ENCODE measurements at places on chromosomes 11 and 22.

DNA sequence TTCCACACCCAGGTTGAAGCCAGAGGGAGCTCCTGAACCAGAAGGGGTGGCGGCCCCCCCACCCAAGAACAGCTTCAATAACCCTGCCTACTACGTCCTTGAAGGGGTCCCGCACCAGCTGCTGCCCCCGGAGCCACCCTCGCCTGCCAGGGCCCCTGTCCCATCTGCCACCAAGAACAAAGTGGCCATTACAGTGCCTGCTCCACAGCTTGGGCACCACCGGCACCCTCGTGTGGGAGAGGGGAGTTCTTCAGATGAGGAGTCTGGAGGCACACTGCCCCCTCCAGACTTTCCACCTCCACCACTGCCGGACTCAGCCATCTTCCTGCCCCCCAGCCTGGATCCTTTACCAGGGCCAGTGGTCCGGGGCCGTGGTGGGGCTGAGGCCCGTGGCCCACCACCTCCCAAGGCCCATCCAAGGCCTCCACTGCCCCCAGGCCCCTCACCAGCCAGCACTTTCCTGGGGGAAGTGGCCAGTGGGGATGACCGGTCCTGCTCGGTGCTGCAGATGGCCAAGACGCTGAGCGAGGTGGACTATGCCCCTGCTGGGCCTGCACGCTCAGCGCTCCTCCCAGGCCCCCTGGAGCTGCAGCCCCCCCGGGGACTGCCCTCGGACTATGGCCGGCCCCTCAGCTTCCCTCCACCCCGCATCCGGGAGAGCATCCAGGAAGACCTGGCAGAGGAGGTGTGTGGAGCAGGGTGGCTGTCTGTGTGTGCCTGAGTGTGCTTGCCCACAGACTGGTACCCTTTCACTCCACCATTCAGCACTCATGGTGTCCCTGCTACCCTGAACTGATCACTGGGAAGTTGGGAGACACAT lies 6.7 kb downstream of the PHOX2A start:
- DNase-seq: peak; percentile 53

DNA sequence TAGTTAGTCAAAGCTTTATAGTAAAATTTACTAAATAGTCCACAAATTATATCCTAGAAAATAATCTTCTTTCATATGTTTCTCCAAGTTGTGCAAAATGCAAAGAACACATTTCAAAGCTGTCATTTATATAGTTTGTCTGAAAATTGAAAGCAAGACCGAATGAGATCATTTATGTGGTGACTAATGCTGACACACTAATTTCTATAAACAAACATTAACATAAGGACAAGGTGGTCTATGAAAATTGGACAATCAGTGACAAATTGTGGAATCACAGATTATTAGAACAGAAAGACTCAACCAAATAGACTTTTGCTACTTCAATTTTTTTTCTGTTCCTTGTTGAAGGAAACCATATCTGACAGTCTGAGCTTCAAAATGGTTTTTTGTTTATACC lies 1056.1 kb downstream of the LRRC4C start:
- no peak for DNase-seq

DNA sequence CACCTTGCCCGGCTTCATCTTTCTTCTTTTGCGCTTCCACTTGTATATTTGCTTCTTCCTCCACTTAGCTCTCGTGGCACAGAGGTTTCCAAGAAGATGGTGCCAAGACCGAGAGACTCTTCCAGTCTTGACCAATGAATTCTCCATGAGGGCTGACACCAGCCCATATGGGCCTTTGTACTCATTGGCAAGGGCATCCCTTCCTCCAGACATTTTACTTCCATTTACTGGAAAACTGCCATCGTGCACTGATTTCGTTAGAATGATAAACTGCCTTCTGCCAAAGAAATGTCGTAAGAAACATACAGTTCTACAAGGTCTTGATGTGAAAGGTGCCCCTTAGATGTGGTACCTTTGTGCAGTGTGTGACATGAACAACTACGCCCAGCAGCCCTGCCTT lies 4.7 kb upstream of the MIEF1 start:
- no peak for DNase-seq

- no peak for DNase-seq
Measured at GRCh38 chr11:9862981-9863380, 199.1 kb downstream of the SWAP70 start.

- no peak for DNase-seq
Measured at GRCh38 chr11:122584670-122585069, 70.9 kb upstream of the UBASH3B start.

DNA sequence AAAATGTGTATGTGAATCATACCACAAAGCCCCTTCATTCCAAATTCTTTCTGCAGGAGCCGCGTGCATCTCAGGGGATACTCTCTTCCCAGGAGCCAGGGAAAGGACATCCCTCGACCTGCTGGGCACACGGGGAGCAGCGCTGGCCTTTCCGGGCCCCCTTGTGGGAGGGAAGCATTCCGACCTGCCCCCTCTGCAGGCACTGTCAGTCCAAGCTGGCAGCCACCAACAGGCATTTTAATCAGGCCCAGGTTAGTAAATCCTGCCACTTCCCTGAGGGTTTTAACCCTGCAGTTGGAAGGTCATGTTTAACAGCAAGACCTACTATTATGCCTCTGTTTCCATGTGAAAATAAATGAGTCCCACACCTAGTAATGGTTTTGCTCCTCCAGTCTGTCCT lies 391.5 kb downstream of the SHANK2 start:
- DNase-seq: no peak

DNA sequence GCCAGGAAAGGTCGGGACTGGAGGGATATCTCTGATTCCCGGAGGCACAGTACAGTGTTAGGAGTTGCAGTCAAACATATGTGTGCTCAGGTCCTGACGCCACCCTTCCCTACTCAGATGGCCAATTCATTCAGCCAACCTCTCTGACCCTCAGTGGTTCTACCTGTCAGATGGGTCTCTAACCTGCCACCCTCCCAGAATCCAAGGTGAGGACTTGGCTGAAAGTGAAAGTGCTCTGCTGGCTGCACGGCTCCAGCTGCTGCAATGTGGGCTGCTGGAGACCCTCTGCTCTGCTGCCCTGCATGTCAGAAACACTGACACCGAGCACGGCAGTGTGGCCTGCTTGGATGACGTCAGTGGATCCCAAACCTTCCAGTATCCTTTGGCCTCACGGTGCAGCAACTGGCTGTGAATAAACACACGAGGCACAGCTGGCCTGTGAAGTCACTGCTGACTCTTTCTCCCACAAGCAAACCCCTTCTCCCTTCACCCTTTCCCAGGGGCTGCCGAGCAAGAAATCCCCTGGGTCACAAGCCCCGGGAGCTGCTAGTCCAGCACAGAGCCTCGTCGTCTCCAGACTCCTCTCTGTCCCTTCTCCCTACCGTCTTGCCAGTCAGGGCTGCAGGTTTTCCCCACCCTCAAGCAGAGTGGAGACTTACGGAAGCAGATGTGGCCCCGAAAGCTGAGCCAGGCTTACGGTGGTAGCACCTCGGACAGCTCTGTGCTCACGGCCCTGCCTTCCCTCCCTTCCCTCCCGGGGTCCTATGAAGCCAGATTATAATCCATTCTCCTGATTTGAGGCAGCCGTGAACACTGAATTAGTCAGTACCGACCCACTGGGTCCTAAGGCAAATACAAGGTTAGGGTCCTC lies 24.3 kb downstream of the KIAA0930 start:
- DNase-seq: no peak

- DNase-seq: no peak
Measured at GRCh38 chr11:59708537-59708936, 5.1 kb downstream of the OR10V1 start.

DNA sequence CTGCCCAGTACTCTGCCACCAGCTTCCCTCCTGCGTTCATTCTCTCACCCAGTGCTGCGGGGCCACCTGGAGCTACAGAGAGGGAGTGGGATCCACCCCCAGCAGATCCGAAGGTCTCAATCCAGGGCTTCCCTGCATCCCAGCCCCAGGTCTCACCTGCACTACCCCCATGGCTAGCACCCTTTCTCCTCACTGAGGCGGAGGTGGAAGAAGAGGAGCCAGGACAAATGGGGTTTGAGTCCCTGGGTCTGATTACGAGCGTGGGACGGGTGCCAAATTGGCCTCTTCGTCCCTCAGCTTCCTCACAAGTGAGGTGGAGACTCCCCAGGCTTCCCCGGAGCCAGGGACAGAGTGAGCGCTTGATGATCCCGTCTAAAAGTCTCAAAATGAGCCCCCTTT lies 64.2 kb downstream of the NFAM1 start:
- no peak for DNase-seq

DNA sequence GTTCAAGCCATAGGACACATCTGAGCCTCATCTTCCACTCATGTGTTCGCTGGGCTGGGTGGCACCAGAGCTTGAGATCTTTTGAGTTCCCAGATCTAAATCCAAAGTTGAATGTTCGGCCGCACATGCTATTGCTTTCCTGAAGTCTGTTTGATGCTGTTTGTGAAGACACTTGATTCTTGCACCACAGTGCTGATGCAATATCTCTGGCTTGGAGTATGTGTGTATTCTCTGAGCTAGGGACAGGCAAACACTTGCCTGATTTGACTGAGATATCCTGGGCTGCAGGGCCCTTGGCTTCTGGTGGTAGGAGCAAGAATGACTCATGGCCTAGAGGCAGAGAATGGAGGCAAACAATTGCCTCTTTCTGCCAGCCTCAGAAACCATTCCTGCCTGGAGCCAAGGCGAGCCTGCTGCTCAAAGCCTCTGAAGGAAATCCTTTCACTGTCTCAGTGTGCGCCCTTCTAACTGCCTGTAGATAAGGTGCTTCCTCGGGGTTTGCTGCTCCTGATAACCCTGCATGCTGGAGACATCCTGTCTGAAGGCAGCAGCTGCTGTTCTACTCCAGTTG lies 73.0 kb downstream of the CYB5R2 start:
- no peak for DNase-seq

GRCh38 chr22:40325315-40325714 lies 21.0 kb upstream of the ADSL start:
- DNase-seq: peak; percentile 78

- DNase-seq: no peak
Measured at GRCh38 chr11:123233280-123233974, 38.4 kb upstream of the CLMP start.

DNA sequence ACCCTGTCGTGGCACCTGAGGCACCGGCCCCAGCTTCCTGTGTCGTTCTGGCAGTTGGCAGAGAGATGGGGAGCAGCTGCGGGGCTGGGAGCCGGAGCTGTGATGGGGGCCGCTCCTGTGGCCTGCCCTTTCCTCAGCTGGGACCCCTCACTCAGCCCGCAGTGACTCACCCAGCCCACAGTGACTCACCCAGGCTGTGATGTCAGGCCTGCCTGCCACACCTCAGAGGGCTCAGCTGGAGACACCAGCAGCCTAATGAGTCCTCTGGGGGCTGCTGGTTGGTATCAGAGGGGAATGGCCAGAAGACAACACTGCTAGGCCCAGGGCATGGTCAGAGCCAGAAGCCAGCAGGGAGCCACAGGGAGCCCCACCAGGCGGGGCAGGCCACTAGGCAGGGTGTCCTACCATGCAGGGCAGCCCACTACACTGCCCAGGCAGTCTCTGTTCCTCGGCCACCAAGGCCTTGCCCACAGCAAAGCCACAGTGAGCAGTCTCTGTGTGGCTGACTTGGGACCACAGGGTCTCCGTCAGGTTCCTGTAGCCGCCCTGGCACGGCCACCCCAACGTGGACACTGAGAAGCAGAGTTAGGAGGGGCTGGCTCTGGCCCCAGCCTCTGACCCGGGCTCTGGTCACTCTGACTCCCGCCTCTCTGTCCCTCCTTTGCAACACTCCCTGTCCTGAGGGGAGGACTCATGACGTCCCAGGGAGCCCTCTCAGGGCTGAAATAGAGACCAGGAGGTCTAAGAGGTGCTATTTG lies 4.2 kb upstream of the FXYD2 start:
- peak; percentile 93 for DNase-seq

DNA sequence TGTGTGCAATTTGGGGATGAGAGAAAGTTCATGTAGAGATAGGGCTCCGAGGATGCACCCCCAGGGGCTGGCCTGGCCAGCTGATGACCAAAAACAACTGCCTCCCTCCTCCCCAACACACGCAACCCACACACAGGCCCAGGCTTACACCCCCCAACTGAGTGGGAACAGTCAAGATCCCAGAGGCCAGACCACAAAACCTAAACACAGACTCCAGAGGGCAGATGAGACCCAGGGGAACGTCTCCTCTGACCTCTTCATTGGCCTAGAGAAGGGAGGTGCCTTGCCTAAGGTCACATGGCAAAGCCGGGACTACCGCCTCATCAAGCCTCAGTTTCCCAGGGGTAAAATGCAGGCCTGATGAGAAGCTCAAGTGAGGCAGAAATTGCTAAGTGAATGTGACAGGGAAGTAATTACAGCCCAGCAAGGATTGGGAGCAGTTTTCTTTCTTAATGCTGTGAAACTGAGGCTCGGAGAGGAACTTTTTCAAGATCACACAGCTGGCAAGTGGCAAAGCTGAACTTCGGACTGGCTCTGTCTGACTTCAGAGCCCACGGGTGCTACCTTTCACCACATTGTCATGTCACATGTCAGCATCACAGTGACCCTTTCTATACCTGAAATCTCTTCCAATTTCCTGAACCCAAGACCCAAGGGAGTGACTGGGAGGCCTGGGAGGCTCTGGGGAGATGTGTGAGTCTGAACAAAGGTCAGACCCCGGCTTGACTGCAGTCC lies 69.9 kb upstream of the WNT11 start:
- DNase-seq: no peak

- DNase-seq: no peak
Measured at GRCh38 chr22:49950396-49950994, 10.1 kb upstream of the PIM3 start.

GRCh38 chr11:5368502-5369043 lies 15.0 kb upstream of the OR51M1 start:
- DNase-seq: no peak

DNA sequence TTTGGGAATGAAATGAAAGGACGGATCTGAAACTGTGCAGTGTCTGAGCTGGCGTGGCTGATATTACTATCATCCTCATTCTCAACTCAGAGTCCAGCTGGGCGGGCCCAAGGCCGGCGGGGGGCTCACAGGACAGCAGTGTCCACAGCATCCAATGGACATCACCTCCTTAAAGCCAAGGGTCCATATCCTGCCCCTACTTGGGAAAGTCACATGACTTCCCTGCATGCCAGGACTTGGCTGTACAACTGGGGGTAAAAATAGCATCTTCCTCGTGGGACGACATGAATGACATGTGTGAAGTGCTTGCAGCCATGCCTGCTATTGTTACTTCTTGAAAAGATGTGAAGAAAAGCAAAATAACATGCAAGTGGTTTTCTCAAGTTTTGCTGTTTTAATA lies 82.3 kb downstream of the TRMU start:
- DNase-seq: no peak

DNA sequence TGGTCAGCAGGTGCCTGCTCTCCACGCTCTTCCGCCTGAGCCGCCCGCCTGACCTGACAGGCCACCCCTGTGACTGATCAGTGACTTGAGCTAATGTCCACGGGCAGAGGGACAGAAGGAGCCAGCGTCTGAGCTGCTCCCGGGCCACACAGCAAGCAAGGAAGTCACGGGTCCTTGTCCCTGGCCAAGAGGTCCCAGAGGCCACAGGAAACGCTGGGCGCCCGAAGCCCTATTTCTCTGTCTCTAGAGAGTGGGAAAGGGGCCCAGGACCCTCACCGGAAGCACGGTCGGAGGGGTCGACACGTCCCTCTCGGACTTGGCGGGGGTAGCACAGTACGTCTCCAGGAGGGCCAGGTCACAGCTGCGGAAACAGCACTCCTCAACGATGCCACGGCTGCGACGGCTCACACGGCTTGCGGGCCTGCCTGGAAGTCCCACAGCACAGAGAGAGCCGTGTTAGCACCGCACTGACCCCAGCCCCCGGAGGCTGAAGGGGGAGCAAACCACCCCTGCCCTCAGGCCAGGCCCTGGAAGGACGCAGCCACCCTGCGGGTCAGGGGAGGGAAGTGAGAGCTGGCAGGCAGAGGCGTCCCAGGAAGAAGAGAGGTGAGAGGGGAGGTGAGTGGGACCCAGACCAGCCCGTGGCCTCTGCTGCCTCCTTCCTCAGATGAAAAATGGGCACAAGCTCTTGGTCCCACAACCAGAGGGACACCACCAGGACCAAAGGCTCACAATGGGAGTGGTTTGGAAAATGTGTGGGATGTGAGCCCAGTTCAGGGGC lies 5.8 kb downstream of the IGF2 start:
- DNase-seq: no peak
